OCI-M1 (cell line): ENCODE measurements at places on chromosomes 5 and 9.

GRCh38 chr9:88387552-88388202 lies 567 bp upstream of the SPIN1 start:
- peak; percentile 63 for DNase-seq

DNA sequence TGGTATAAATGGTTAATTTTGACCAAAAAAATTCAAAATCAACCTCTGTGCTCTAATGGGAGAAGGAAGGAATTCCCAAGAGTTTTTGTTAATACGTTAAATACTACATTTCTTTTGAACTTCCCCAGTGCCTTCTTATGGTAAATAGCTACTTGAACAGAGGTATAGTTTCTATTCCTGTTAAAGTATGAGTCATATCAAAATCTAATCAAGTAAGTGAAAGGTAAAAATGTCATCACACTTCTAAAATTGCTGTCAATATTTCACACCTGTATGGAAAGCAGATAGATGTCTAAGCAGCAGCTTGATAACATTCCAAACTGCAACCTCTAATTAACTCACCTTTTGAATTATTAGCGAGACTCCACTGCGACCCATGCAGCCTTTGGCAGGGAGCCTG lies 214.1 kb upstream of the MEF2C start:
- no peak for DNase-seq

GRCh38 chr5:74122175-74122574 lies 496.2 kb downstream of the ARHGEF28 start:
- DNase-seq = no peak

DNA sequence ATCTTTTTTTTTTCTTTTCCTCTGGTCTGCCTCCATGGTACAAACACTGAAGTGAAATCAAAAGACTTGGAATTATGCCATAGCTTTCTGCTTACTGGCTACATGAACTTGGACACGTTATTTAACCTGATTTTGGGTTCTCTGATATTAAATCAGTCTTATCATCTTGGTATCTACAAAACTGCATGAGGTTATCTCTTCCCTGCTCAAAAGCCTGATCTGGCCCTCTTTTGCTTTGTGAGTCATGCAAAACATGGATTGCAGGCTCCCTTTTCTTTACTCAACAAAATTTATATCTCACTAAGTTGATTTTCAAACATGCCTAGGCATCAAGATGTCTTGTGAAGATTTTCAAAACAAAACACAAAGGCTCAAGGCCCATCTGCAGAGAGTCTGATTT lies 45.9 kb upstream of the FST start:
- no peak for DNase-seq

- no peak for DNase-seq
Measured at GRCh38 chr9:87137718-87138117, 190.4 kb upstream of the GAS1 start.

DNA sequence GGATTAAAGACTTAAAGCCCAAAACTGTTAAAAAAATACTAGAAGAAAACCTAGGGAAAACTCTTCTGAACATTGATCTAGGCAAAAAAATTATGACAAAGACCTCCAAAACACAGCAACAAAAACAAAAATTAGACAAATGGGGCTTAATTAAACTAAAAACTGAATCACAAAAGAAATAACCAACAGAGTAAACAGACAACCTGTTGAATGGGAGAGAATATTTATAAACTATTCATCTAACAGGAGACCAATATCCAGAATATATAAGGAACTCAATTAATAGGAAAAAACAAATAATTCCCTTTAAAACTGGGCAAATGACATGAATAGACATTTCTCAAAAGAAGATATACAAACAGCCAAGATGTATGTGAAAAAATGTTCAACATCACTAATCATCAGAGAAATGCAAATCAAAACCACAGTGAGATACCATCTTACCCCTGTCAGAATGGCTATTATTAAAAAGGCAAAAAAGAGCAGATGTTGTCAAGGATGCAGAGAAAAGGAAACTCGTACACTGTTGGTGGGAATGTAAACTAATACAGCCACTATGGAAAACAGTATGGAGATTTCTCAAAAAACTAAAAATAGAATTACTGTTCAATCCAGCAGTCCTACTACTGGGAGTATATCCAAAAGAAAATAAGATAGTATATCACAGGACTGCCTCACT lies 50.2 kb upstream of the TLX3 start:
- DNase-seq = no peak

GRCh38 chr9:2809692-2810419 lies 34.0 kb downstream of the PUM3 start:
- DNase-seq = no peak

- peak; percentile 6 for DNase-seq
Measured at GRCh38 chr5:72210888-72211678, 103.8 kb downstream of the MAP1B start.

DNA sequence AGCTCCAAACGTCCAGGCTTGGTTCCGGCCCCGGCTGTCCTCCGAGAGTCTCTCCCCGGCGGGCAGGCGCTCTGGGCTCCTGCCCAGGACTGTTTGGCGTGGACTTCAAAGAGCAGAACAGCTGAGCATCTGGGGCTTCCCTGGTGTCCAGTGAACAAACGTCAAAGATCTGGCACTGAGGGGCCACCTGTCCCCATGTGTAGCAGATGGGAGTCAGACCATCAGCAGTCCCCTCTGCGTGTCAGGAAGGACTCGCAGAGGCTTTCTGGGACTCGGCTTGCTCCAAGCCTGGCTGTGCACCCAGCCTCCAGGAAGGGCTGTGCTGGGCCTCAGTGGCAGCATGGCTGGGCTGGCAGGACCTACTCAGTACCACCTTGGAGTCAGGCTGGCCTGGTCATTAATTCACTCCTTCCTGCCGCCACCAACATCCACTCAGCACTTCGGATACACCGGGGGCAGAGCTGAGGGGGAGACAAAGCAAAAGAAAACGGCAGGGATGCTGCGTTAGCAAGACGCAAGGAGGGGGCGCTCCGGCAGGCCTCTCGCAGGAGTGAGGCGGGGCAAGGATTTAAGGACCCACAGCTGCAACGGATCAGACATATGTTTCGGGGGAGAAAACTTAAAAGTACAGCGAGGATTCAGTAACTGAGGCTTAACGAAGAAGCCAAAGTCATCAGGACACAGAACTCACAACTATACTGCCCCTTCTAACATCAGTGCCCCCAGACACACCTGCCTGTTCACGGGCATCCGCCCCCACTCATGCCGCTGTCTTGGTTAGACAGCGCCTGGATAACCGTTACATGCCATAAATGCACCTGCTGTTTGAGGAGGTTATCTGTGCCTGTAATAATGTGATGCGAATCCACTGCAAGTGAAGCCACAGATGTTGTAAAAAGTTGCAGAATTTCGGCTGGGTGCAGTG lies 164.5 kb upstream of the PHYKPL start:
- DNase-seq = no peak

DNA sequence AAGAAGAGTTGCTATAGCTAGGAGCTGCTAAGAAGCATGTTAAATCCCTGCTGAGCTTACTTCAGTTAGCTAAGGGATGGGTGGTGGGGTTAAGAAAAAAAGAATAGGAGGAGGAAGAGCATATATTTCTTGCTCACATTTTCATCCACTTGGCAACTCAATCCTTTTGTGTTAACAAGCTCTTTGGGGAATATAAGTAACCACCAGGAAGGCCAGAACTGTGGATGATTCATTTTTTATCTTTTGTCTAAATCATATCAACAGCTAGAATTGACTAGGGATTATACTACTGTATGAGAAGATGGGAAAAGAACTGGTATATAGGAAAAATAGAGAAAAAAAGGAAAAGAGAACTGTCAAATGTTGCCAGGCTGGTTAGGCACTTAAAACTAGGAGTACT lies 555.3 kb upstream of the ARRDC3 start:
- no peak for DNase-seq

GRCh38 chr5:147369742-147370374 lies 135.0 kb downstream of the STK32A start:
- DNase-seq = no peak

DNA sequence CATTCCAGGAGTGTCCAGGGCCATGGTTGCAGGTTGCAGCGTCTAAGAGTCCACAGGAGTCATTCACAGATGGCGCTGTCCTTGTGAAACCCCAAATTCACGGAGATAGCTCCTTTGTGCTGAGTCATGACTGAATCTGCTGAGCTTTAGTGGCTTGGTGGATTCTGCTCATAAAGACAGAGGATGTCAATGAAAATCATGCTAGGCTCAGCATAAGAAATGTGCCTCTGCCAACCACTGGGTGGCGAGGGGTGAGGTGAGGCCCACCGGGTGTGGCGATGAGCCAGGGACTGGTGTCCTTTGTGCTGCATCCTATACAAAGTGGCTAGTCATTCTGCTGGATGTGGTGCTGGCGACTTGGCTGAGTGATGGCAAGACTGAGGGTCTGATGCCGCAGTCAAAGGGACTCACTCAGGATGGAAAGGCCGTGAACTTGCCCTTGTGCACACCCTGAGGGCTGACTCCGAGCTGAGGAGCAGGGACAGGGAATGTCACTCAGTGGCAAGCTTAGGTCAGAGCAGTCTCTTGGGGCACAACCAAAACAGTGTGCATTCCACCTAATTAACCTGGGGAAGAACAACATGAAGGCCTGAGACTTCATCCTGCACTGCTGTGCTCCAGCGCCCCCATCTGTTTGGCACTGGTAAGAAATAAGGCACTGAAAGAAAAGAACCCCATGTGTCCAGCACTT lies 71.5 kb downstream of the DAP start:
- DNase-seq = peak; percentile 36
